ENCODE measurements at places on chromosomes 13 and 19. TPM values are rescaled to one million over a fixed set of nuclear protein-coding genes. Genes with fewer than 3 reads are reported as not detected.

Gene SMAD9
- 0.64 TPM for total RNA-seq

Gene CLPTM1
- total RNA-seq: 10.9 TPM

Gene ZNF738
- 10.4 TPM for total RNA-seq

Gene KISS1R
- total RNA-seq: not detected

Gene PRKCG
- total RNA-seq: not detected

Gene CEACAM21
- total RNA-seq: not detected

Gene BST2
- total RNA-seq: 25.1 TPM

Gene SUPT5H
- 108 TPM for total RNA-seq

Gene KLK14
- not detected for total RNA-seq

Gene GFY
- total RNA-seq: not detected

Gene SGCG
- total RNA-seq: not detected

Gene TNFSF9
- total RNA-seq: 94.6 TPM

Gene TEX101
- not detected for total RNA-seq

Gene SEMA6B
- 35.7 TPM for total RNA-seq

Gene KLHL1
- total RNA-seq: not detected

Gene CCNA1
- total RNA-seq: 8.1 TPM

Gene CD209
- total RNA-seq: not detected

GRCh38 chr13:30074431-30074830 is 224.0 kb upstream of the UBL3 start:
- DNase-seq: no peak

GRCh38 chr13:59459972-59460371 is 703.8 kb downstream of the DIAPH3 start:
- DNase-seq: no peak

- peak; percentile 41 for DNase-seq
Measured at GRCh38 chr13:110874508-110874960, 40.3 kb downstream of the ANKRD10 start.

DNA sequence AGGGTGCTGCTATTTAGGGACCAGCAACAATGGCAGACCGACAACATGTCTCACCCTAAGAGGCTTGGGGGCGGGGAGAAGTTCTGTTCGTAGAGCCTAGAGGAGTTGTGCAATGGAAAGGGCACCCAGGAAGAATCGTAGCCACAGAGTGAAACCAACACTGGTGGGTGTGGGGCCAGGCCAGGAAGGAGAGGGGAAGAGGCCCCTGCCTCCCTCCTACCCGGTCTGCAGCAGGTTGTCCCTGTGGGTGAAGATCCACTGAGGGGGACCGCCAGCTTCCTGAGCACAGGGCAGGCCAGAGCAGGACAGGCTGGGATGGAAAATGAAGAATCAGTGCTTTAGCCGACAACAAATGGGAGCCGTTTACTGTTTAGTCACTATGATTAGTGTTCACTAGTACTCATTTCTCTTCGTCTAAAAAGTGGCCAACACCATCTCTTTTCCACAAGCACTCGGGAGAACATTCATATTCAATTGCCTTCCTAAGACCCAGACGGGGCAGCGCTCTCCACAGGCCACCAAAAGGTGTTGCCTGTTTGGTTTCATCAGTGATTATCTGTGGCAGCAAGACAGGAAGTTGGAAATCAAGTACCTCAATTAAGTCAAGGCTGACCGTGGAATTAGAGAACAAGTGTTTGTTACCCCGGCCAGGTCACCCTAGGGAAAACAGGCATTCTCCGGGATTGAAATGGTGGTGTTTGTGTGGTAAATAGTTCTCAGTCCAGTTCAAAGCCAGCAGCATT is 1.1 kb upstream of the ATP11A start:
- no peak for DNase-seq

DNA sequence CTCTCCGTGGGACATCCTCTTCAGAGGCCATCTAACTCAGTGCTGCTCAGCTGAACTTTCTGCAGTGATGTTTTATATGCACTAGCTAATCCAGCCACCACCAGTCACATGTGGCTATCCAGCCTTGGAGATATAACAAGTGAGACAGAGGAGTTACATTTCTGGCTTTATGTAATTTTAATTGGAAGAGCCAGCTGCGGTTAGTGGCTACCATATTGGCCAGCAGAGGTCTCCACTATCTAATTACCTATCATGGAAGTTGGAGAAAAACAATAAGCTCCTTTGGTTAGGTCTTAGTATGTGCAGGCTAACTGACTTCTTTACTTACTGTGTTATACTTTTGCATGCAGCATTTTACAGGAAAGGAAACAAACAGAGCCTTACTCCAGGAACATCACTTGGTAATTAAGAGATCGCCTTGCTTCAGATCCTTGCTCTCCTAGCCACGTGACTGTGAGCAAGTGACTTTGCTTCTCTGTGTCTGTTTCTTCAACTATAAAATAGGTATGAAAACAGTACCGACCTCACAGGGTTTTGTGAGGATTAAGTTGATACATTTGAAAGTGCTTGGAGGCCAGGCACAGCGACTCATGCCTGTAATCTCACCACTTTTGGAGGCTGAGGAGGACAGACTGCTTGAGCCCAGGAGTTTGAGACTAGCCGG is 1.6 kb upstream of the KLK10 start:
- DNase-seq: peak; percentile 64

GRCh38 chr19:29171525-29171924 is 41.4 kb downstream of the UQCRFS1 start:
- DNase-seq: no peak

GRCh38 chr13:90108547-90108946 is 1238.9 kb upstream of the MIR17HG start:
- DNase-seq: no peak

DNA sequence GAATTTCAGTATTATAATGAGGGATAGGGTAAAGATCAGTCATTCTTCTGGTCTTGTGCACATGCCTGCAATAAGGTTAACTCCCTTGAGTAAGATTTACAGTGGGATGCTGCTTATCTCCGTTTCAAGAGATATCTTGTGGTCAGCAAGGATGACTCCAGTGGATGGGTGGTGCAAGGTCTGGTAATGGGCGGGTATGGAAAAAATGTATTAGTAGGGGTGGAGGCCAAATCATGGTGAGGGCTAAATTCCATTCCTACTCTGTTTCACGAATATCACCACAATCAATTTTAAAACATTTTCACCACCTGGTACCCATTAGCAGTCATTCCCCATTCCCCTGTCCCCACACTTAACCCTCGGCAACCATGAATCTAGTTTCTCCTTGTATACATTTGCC is 40.6 kb downstream of the CCDC122 start:
- no peak for DNase-seq

DNA sequence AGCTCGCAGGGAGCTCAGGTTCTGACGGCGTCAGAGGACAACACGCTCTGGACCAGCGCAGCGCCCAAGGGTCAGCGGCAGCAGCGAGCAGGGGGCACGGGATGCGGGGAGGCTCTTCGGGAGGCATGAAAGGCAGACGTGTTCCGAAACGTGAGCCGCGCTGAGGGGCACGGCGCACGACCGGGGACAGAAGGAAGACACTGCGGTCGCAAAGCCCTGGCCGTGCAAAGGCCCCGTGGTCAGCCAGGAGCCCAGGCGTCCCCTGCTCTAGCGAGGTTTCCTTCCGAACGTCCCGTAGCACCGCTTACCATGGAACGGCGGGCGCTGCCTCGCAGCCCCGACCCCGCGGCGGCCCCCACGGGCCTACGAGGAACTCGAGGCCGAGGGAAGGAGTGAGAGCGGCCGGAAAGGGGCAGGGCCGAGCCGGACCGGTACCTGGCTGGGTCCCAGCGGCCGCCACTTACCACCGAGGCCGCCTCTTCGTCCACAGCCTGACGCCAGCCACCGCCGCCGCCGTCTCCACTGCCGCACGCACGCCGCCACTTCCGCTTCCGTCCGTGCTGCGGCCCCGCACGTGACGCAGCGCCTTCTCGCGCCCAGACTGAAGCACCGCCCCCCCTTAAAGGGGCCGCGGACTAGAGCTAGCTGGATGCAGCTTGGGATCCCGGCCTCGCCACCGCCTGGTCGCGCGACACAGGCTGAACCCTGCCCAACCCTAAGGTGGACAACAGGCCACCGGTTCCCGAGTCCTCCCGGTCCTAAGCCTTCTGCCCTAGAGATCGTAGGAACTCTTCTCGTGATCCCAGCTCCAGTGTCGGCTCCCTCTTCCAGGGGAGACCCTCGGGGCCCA is 9.4 kb downstream of the ABHD17A start:
- peak; percentile 72 for DNase-seq

DNA sequence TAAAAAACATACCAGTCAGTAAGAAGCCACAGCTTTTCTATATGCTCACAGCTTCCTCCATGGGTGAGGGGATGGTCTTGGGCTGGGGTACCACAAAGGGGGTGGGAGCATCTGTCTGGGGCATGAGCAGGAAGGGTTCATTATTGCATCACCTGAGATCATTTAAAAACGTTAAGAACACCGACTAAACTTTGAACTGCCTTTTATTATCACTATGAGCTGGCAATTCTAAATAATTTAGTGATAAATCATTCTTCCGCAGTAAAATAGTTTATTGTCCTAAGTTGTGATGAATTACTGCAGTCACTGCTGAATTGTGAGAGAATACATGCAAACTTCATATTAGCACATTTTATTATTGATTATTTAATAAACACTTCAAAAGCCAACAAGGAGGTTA is 71.6 kb downstream of the KL start:
- no peak for DNase-seq

GRCh38 chr19:16703677-16704076 is 16.0 kb upstream of the NWD1 start:
- no peak for DNase-seq

DNA sequence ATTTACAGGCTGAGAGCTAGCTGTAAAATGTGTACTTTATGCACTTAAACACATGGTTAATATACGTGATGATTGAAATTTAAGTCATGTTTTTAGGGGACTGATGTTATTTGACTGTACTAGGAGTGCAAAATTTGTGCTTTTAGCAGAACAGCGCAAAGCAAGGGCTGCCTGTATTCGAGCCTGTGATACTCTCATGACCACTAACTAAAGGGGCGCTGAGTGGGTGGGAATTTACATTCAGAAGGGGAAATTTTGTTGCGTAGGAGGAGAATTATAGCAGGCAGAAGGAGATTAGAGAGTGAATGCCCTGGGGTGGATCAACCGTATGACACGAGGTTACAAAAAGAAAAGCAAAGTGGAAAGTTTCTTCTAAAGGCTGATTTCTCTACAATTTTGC is 271.8 kb upstream of the HTR2A start:
- DNase-seq: no peak

DNA sequence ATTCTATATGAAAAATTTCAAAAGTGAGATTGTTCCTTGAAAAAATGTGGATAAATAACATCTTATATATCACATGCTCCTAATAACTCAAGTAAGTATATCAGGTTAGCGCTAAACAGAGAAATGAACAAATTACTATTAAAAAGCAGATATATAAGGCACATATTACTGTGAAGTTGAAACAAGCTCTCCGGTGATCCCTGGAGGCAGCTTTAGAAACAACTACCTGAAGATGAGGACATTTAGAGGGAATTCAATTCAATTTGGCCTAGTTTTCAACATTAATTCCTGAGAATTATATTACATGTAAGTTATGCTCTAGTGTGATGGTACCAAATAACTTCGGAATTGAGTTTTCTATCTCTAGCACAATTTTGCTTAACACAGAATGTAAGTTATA is 1373.6 kb upstream of the SPRY2 start:
- no peak for DNase-seq

- peak; percentile 78 for DNase-seq
Measured at GRCh38 chr13:30832845-30833332, 73.2 kb upstream of the MEDAG start.

DNA sequence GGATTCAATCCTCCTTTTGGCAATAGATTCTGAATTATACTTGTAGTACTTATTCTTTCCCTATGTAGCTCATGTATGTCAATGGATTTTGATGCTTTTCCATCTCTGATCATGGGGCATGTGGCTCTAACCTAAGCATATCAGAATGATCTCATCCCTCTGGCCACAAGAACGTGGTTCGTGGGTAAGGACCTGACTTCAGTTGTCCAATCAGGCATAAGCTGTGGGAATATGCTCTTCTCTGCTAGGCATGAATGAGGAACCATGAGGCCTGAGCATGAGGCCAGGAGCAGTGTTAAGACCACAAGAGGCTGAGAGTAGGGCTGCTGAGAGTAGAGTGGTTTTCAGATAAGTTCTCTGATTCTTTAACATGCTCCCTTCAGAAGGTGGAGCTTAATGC is 292.4 kb upstream of the TSHZ3 start:
- no peak for DNase-seq

GRCh38 chr13:30354493-30355383 is 47.4 kb upstream of the KATNAL1 start:
- DNase-seq: no peak

DNA sequence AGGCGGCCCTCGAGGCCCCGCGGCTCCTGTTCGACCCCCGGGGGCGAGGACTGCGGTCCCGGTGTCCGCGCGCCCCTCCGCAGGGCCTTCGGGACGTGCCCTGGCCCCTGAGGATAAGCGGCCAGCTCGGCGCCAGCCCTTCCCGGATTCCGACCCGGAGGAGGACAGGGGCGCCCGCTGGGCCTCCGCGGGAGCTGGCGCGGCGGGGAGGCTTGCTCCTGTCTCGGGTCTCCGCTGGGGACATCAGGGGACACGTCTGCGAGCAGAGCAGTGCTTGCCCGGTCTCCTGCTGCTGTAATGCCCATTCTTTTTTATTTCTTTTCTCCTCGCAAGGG is 829 bp downstream of the B3GLCT start:
- no peak for DNase-seq

GRCh38 chr13:48563626-48564025 is 30.7 kb upstream of the RCBTB2 start:
- DNase-seq: no peak

DNA sequence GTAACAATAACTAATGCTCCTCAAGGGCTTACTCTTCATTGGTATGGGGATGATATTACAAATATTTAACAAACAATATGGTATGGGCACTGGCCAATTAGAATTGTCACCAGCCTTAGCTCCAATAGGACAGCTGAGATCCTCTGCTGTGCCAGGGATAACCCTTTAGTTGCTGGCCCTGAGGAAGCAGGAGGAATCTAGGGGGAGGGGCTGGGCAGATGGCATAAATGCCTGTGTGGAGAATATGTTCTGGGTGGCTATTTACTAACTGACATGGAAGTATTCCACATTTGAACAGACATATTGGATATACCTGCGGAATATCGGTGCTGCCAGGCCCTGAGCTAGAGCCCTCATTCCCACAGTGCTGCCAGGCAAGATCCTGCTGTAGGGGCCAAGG is 16.6 kb upstream of the LRCH1 start:
- DNase-seq: no peak

DNA sequence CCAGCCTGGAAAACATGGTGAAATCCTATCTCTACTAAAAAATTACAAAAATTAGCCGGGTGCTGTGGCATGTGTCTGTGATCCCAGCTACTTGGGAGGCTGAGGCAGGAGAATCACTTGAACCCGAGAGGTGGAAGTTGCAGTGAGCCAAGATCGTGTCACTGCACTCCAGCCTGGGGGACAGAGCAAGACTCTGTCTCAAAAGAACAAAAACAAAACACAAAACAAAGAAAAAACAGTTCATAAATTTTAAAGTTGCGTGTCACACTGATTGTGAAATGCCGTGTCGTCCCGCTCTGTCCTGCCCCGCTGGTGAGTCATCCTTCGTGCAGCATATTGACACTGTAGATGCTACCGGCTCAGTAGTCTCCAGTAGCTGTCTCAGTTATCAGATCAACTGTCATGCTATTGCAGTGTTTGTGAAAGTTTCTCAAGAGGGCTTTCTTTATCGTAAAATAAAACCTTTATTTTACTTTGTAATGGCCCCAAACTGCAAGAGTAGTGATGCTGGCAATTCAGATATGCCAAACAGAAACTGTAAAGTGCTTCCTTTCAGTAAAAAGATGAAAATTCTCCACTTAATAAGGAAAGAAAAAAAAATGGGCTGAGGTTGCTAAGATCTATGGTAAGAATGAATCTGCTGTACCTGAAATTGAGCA is 36.4 kb upstream of the IGFL1 start:
- peak; percentile 82 for DNase-seq

- DNase-seq: peak; percentile 35
Measured at GRCh38 chr19:39190768-39191167, 6.0 kb upstream of the NCCRP1 start.

- DNase-seq: no peak
Measured at GRCh38 chr13:94232161-94232950, 247.1 kb downstream of the DCT start.
